Astrocyte of the spinal cord (primary cell): ENCODE measurements at places on chromosomes 5 and 9.

- DNase-seq, result peak; percentile 46
These were observed 175.7 kb downstream of the MELK start for GRCh38 chr9:36748322-36748899.

- DNase-seq, result no peak
These were observed 22.2 kb upstream of the ASS1 start for GRCh38 chr9:130422546-130422945.

- DNase-seq, result no peak
These were observed 90.2 kb upstream of the ICE1 start for GRCh38 chr5:5332287-5332686.

- no peak for DNase-seq
These were observed 42.8 kb upstream of the NR4A3 start for GRCh38 chr9:99778836-99779235.

DNA sequence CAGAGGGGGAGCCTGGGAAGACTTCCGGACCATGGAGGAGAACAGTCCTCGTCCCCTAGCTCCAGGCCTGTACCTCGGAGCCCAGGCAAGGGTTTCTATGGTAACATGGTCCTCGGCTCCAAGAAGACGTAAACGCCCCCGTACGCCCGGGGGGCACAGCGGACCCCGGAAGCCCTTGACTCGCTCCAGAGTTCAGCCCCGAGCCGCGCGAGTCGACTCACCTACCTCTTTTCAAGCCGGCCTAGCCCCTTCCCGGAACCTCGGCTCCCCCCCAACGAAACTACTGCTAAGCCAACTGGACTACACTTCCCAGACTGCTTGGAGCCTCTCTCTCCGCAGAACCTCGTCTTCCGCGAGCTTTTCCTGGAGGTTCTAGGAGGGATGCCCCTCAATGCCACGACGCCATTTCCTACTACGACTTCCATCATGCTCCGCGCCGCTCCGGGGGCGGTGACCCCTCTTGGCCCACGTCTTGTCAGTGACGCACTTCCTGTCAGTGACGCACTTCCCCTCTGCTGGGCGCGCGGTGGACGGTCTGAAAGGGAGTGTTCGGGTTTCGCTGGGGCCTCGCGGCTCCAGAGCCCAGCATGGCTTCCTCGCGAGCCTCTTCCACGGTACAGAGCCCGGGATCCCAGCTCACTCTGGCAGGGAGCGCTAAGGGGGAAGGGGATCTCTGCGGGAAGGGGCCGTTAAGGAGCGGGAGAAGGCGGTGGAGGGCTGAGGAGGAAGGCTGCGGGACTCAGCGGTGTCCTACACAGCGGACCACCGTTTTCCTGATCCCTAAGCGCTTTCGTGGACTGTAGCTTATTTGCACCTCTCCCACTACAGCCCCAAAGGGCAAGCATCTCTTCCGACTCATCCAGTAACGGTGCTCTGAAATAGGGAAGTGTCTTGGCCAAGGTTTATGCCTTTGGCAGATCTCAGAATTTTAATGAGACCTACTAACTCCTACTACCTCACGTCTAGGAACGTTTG lies at the start of the genes CDC26 and PRPF4:
Gene CDC26, minus strand, starts transcription at position 416 of the 975 bp plus-strand sequence. CDS start 3,065 bp downstream, outside the sequence.
Gene PRPF4, plus strand, starts transcription at position 502 of the 975 bp plus-strand sequence. Its CDS starts 86 bp downstream, at position 588.
- DNase-seq, result peak; percentile 99
